Amniotic stem cell (primary cell): ENCODE measurements at places on chromosomes 1 and 21.

GRCh38 chr1:65065524-65066418 is 82.2 kb upstream of the AK4 start:
- no peak for DNase-seq

DNA sequence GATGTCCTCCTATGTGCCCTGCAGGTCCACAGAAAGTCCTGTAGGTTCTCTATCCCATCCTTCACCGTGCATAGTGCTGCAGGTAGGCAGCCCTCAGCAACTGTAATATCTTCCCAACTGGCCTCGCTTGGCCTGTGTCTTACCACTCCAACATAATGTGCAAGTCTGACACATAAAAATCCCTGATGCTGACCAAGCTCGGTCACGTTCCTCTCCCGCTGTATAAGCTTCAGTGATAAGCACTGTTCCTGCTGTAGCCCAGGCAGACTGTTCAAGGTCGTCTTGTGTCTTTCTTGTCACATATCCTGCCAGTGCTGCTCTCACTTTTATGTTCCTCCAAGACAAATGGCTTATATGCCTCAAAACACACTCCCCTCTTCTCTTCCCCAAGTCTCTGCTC is 19.4 kb upstream of the KCNE1 start:
- no peak for DNase-seq

DNA sequence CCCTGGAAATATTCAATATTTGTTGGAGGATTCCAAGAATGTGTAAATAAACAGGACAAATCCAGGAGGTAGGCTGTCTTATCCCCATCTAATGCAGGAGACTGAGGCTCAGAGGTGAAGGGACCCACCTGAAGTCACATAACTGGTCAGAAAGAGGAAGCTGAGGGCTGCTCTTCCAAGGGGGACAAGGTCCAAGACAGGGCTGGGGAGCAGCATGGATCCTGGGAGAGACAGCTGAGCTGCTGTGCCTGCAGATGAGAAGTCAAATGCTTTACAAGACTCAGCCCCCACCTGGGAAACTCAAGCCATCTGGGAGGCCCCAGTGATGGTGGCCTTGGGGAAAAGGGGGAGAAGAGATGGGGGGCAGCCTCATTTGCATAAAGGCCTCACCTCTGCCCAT is 224.4 kb downstream of the PTPRU start:
- DNase-seq: no peak

DNA sequence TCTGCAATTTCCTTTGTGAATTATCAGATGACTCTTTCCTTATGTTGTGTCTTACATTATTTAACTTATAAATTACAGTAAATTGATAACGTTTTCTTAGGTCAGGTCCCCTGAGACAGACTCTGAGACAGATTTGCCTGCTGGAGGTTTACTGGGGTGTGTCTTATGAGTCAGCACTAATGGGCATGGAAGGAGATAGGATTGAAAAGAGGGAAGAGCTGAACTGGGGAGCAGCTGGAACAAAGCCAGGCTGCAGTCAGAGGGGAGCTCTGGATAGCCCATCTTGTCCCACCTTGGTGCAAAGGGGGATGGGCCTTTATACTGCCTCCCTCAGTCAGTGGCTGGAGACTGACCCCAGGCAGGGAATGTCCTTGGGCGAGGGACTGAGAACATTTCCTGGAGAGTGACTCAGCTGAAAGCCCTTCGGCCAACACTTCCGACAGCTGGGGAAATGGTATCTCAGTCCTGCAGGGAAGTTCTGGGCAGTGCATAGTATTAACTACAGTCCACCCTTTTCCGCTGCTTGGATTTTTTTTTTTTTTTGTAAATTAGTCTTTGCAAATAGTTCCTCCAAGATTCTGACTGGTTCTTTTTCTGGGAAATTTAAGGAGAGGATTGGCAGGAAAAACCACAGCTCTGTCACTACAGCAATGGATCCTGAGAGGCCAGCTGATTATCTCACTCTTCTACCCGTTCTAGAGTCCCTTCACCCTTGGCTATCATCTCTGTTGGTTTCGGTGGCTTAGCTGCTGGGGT is 39.1 kb upstream of the CDC42BPA start:
- peak; percentile 67 for DNase-seq

- DNase-seq: no peak
These were observed 3.2 kb upstream of the C8B start for GRCh38 chr1:56968878-56969495.

GRCh38 chr1:46061146-46061545 is 71.3 kb downstream of the PIK3R3 start:
- DNase-seq: no peak

DNA sequence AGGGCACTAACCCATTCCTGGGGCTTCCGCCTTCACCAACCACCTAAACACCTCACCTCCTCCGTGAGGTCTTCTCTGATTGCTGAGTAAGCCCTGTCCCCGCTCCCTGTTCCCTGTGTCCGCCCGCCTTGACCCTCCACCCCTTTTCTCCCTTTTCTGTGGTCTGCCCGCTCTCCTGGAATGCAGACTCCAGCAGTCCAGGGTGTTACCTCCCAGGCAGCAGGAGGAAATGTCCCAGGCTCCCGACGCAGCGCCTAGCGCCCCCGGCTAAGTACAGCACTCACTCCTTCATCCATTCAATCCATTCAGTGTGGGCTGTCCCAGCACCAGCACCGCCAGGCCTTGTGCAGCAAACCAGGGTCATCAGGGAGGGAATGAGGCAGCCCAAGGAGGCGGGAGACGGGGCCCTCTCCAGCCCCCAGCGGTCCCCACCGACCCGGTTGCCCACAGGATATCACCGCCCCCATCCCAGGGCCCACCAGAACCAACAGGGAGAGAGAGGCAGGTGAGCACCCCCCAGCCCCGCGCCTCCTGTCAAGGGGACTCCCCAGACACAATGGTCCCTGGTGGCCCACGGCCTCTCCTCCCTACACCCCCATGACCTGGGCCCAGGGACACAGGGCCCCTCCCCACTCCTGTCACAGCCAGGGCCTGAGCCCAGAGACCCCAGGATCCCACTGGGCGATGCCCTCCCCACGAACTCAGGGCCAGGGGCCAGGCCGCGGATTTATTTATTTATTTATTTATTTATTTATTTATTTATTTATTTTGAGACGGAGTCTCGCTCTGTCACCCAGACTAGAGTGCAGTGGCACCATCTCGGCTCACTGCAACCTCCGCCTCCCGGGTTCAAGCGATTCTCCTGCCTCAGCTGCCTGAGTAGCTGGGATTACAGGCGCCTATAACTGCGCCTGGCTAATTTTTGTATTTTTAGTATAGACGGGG is 10.2 kb downstream of the TNFRSF14 start:
- DNase-seq: no peak

GRCh38 chr1:202085682-202086373 is 36.9 kb upstream of the GPR37L1 start:
- DNase-seq: no peak

DNA sequence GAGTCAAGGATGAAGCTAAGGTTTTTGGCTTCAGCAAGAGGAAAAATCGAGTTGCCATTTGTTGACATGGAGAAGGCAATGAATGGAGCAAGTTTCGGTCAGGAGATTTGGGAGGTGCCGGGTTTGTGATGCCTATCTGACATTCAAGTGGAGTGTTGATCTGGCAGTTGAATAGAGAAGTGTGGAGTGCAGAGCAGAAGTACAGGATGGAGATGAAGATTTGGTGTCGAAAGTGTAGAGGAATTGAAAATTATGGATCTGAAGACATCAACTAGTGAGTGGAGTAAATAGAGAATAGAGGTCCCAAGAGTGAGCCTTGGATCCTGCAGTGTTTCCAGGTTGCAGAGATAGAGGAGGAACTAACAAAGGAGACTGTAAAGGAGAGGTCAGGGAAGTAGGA is 25.9 kb downstream of the CITED4 start:
- DNase-seq: no peak

GRCh38 chr1:107357376-107357775 is 216.5 kb downstream of the NTNG1 start:
- no peak for DNase-seq

DNA sequence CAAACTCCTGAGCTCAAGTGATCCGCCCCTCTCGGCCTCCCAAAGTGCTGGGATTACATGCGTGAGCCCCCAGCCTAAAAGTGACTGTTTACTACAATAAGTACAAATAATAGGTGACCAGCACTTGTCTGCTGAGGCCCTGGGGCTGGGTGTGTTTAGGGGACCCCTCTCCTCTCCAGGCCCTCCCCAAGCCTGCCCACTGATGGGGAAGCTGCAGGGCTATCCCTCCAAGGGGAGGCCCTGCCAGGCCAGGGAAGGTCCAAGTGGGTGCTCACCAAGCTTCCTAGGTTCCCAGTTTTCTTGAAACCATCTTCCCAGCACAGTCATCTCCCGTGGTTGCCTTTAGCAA is 60.7 kb downstream of the H3-3A start:
- DNase-seq: no peak

DNA sequence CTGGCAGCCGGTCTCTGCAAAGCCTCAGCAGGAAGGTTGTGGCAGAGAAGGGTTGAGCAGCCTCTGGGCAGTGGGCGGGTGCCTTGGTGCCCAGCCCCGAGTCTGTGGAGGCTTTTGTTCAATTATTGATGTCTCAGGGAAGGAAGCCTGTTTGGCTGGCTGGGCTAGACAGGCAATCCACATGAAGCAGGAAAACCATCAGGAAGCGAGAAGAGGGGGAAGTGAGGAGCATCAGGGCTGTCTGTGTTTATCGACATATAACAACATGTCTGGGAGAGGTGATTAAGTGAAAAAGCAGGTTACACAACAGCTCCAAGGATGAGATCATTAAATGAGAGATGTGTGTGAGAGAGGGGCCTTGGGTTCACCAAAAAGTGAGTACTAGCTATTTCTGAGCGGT is 105.4 kb downstream of the UBE2U start:
- DNase-seq: no peak

DNA sequence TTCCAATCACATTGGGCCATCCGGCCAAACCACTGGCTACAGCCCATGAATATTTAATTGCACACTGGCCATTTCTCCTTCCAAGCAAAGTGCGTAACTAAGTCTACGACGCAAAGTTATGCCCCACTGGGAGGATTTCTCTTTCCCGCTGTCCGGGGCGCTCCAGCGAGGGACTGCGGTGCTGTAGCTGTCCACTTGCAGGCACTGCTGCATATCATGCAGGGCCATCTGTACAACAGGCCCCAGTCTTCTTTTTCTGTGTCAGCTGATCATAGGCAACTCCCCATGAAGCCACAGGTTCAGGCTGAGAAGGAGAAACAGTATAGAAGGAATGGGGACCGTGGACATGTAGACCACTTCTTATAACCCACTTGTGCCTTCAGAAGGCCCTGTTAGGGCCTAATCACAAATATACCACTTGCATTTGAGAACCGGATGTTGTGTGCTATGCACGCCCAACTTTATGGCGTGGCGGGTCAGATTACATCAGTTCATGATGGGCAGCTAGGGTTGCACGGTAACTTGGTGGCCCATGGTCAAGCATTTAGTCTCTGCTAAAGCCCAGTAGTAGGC is 58.0 kb downstream of the ADSS2 start:
- DNase-seq: no peak

- peak; percentile 77 for DNase-seq
These were observed 40.4 kb downstream of the KCNJ15 start for GRCh38 chr21:38297194-38297631.

GRCh38 chr1:58290685-58291372 is 255.7 kb downstream of the OMA1 start:
- no peak for DNase-seq

- no peak for DNase-seq
These were observed 10.6 kb upstream of the GIPC2 start for GRCh38 chr1:78035121-78035520.

DNA sequence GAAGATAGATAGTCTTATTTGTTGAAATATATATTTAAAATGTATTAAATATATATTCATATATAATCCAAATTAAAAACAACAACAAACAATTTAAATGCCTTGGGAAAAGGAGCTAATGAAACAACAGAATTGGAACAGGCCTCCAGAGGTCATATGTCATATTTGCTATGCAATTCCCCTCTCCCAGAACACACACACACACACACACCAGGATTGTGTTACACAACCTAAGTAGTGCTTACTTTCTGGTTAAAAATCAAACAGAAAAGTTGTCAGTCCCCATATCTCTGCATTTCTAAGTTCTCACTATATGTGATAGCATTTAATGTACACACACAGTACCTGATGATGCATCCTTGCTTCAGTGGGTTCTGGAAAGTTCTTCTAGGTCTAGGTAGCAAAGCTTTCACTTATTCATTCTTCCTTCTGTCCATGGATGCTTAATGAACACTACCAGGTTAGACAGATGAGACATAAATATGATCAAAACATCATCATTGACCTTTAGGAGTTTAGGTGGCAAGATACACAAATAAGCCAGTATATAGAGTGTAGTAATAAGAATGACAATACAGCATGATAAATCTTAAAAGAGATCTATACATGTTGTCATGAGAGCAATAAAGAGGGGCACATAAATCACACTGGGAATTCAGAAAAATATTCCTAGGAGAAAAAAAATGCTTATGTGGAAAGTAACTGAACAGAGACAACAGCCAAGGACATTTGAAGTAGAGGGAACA is 662.8 kb downstream of the PTPRC start:
- no peak for DNase-seq

DNA sequence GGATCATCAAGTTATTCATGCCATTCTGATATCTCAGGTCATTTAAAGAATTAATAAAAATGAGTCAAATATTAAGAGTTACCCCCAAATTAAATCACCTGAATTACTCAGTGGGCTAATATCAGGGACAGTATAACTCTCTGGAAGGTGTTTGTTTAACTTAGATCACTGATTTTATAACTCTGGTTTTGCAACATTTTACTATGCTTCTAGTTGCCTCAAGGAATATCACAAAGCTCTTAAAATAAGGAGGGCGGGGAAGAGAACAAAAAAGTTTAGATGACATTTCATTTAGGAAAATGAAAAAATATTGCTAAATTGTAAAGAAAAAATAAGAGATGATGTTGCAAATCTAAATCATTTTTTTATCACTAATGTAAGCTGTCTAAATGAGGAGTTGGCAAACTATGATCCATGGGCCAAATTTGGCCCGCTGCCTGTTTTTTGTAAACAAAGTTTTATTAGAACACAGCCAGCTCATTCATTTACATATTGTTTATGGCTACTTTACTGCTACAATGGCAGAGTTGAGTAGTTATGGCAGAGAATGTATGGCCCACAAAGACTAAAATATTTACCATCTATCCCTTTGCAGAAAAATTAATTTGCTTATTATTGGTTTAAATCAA is 31.9 kb upstream of the SLC19A2 start:
- no peak for DNase-seq

GRCh38 chr1:107877092-107877491 is 87.9 kb downstream of the VAV3 start:
- DNase-seq: no peak

DNA sequence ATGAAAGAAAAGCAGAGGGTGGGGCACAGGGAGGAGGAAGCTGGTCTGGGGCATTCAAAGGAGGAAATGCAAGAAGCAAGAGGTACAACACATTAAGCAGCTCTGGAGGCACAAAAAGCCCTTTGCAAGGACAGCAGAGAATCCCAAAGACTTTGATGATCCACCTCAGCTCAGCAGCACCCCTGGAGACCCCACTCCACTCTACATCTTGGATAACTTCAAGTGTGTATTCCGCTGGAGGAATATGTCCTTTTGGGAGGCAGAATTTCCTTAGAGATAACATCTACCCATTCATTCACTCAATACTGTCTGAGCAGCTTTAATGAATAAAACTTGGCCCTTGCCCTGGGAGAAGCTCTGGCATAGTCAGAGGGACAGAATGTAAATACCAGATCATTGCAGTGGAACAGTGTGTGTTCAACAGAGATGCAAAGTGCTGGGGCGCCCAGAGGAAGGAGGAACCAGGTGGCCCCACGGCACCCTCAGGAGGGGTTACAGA is 599.7 kb downstream of the KIF26B start:
- DNase-seq: no peak
